ENCODE measurements at places on chromosomes 1 and 21. TPM values are rescaled to one million over a fixed set of nuclear protein-coding genes. Genes with fewer than 3 reads are reported as not detected.

DNA sequence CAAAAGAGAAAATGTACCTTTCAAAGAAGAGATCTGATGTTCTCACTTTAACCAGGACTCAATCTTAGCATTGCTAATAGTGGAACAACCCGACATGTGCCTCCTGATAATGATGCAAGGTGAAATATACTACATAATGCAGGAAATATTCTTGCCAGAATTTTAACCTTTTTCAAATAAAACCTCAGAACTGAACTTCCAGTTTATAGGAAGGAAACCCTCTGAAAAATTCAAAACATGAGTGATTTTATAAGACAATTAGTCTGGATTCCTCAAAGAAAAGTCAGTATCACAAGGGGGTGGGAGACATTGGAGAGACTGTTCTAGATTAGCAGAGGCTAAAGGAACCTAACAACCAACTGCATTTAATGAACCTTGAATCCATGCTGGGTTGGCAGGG is 18.1 kb downstream of the AHCYL1 start:
- no peak for DNase-seq

GRCh38 chr1:30679976-30680305 is 43.4 kb downstream of the MATN1 start:
- no peak for DNase-seq

GRCh38 chr1:48115835-48116234 is 106.7 kb upstream of the SLC5A9 start:
- DNase-seq = no peak

- no peak for DNase-seq
Observed at GRCh38 chr1:67224856-67225255, 58.6 kb downstream of the IL23R start.

DNA sequence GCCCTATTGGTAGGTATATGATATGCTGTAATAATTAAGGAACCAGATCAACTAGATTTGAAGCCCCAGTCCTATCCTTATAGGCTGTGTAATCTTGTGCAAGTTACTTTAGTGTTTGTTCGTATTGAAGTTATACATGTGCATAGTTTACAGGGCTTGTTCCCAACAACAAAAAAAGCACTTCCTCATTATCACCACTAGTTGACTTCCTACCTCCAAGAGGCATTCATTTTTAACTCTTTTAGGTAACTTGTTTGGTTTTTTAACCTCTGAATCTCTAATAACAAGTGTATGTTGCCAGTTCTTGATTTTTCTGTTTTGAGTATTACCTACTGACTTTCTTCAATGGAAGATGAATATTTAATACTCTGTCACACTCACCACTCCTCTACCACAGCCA is 71.9 kb downstream of the ST3GAL3 start:
- no peak for DNase-seq

DNA sequence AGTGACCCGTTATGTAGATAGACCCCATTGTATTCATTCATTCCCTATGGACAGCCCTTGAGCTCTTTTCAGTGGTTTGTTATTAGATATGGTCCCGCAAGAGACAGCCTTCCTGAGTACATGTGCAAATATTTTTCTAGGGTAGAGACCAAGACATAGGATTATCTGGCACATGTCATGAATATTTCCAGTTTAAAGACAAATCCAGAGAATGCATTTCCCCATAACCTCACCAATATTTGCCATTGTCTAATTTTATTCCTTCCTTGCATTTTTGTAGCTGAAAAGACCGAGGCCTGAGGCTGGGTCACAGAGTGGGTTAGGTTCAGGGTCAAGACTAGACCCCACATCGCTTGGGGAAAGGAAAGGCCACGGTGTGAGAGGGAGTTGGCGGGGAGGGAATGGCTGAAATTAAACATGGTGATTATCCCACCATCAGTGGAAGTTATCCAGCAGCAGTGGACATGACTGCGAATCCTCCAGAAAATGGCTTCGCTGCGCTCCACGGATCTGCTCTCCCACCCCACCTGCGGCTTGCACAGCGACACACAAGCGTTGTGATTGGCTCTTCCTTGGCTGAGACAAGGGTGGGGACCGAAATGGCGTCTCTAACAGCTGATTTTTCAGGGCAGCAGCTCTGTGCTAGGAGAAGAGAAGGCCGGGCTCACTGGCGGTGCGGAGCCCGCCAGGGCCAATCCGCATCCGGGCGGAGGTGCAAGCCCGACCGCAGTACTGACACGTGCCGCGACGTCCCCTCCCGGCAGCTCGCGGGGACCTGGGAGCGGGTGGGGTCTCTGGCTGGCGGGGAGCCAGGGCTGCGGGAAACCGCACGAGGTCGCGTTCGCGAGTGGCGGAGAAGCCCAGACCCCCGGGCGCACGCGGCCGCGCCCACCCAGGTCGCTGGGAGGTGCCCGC is 16.1 kb upstream of the STMN1 start:
- DNase-seq = no peak

GRCh38 chr1:9449110-9449627 is 90.1 kb upstream of the SLC25A33 start:
- DNase-seq = no peak

- peak; percentile 18 for DNase-seq
Observed at GRCh38 chr1:68346188-68346808, 103.5 kb downstream of the RPE65 start.

DNA sequence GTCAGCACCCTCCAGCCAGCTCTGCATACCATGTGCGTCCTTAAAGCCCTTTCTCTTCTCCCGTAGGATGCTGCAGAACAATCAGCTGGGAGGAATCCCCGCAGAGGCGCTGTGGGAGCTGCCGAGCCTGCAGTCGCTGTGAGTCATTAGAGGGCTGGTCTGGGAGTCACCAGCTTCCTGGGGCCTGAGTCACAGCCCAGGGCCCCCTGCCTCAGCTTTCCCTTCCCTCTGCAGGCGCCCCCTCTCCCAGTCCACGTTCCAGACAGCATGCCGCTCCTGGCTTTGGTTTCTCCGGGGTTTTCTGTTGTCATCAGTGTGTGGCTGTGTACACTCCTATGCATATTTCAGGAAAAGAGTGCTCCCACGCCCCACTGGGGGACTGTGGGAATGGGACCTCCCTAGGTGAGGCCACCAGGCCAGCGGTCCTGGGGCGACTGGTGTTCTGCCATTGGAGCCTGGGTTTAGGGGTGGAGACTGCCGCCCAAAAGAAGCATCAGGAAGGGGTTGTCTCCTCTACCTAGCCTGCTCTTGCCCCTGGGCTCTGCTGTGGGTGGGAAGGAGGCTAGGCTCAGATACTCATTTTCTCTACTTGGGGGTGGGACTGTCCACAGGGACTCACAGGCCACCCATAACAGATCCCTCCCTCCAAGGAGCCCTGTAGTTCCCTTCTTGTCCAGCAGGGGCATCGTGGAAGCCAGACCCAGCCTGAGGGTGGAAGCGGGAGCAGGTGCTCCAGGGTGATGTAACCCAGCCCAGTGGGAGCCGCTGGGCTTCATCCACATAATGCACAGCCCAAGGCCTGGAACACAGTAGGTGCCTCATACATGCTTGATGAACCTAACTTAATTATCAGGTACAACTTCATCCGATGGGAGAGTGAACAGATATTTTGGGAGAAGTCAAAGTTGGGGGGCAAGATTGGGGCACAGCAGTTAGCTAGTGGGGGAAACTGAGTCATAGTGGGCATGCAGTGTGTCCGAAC is 42.5 kb downstream of the LGR6 start:
- DNase-seq = peak; percentile 99

DNA sequence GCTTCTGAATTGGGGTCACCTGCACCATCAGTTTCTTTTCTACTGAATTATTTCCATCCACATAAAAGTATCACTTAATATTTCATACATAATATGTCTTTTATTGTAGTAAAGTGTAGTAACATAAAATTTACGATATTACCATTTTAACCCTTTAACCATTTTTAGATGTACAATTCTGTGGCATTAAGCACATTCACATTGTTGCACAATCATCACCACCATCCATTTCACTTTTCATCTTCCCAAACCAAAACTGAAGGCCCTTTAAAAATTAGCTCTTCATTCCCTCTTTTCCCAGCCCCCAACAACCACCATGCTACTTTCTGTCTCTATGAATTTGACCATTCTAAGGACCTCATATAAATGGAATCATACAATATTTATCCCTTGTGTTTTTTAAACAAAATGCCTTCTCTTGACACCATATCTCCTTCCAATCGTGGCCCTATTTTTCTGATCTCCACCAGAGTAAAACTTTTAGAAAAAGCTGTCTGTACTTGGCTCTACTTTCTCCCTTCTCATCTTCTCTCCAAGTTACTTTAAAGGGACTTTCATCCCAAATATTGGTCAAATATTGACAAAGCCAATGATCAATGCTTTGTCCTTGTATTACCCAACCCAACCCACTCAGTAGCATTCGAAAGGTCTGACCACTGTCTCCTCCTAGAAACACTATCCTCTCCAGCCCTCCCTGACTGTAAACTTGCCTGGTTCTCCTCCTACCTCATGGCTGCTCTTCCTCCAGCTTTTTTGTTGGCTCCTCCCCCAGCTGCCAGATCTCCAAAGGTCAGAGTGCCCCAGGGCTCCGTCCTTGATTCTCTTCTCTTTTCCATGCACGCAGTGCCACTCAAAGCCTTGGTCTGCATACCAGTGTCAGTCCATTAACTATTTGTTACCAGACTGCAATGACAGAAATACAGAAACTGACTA is 44.7 kb downstream of the SLC30A10 start:
- no peak for DNase-seq

- DNase-seq = no peak
Observed at GRCh38 chr1:185808631-185809030, 74.4 kb downstream of the HMCN1 start.

DNA sequence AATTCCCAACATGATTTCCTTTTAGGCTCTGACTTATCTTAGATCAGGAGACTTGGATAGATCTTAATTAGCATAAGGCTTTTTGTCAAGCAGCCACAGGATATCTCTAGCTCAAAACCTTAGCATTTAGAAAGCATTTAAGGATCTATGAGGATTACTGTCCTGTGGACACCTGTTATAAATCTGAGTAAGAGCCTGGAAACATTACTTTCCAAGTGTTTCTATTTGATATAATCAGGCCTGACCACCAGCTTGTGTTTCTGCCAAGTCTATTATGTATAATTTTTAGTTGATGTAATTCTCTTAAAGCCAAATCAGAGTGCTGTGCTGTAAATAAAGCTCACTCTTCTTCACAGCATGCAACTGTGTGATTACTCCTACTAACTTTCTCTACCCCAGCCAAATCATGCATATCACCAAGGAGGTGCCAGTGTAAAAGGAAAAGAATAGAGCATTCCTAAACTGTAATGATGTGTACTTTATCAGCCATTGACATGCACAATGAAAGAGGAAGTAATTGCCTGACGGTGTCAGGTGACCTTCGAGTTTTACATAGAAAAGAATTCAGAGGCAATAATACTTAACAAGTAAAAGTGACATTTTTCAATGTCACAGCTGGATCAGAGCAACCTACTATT is 309.9 kb upstream of the PRMT6 start:
- DNase-seq = no peak

DNA sequence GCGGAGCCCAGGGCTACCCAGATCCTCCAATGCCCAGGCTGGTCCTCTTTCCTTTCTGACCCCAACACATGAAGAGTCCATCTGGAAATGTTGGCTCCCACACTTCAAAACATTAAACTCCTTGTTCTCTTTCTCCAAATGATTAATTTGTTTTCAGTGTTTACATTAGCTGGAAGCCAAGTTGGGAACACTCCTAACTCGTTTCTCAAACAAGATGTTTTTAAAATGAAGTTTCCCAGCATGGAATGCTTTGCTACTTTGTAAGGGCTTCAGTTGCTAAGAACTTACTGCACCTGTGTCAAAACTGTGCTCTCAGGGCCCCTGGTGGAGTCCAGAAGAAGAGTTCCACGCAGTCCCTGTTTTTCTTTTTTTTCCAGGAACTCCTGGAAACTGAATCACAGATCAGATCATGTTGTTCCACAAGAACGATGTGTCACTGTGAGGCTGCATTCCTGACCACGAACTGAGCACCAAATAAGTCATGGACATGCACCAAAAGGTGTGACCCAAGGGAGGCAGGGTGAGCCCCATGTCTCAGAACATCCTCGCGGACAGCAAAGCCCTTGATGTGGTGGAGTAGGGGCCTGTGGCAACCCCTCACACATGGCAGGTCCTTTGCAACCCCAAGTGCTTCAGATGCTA is 257.3 kb downstream of the KCNJ6 start:
- DNase-seq = peak; percentile 86

DNA sequence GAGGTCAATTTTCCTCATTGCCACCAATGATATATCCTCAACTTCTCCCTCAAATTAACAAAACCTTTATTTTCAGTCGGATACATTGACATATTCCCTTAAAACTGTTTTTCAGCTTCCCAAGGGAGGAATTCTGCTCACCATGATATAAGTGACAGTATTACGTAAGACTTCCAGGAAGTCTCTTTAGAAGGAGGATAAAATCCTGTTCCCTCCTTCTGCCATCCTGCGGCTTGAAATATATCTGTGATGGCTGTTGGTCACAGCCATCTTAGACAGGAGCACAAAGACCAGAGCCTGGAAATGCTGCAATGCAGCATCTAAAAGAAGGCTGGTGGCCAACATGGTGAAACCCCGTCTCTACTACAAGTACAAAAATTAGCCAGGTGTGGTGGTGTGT is 270.4 kb downstream of the GPATCH2 start:
- DNase-seq = no peak

- DNase-seq = peak; percentile 78
Observed at GRCh38 chr1:109895720-109896504, 14.7 kb upstream of the CSF1 start.

DNA sequence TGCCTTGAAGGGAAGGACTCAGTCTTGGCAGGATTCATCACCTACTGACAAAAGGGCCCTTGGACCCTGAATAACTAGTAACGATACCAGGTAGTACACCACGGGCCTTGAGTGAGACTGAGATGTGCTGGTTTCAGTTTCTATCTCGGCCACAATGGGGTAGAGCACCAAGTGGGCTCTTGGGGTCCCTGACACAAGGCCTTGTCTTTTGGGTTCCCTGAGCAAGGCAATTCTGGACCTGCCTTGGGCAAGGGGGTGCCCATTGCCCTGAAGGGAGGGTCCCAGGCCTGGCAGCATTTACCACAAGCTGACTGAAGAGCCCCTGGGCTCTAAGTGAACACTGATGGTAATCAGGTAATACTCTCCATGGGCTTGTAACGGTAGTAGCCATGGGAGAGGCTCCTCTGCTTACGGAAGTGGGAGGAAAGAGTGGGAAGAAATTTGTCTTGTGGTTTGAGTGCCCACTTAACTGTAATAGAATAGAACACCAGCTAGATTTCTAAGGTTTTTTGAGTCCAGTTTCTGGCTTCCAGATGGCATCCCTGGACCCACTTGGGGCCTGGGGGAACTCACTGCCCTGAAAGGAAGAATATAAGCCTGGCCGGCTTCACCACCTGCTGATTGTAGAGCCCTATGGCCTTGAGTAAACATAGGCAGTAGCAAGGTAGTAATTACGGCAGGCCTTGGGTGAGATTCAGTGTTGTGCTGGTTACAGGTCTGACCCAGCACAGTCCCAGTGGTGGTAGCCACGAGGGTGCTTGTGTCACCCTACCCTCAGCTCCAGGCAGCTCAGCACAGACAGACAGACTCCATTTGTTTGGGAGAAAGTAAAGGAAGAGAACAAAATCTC is 58.5 kb downstream of the WDR4 start:
- no peak for DNase-seq

- DNase-seq = peak; percentile 28
Observed at GRCh38 chr1:54861070-54861761, 25.8 kb downstream of the DHCR24 start.

- DNase-seq = no peak
Observed at GRCh38 chr1:158099185-158099584, 81.5 kb upstream of the CD1D start.

The RNF115 gene
- total RNA-seq = 23.1 TPM

The NOS1AP gene
- 2.4 TPM for total RNA-seq

The RNU1-4 gene
- total RNA-seq = under 0.01 TPM

The FALEC gene
- 0.55 TPM for total RNA-seq

The INKA2 gene
- not detected for total RNA-seq

The BTG2 gene
- 13.2 TPM for total RNA-seq

The DESI2 gene
- total RNA-seq = 109 TPM

The ADGRL4 gene
- total RNA-seq = not detected

The TEX38 gene
- total RNA-seq = not detected

All from A172 (cell line).